ENCODE measurements at places on chromosomes 4 and X. TPM values are rescaled to one million over a fixed set of nuclear protein-coding genes. Genes with fewer than 3 reads are reported as not detected.

- peaks cover 17% of the 10 kb centered on the region for H3K4me1 ChIP-seq
- peak overlapping the region; percentile 92 for H3K4me3 ChIP-seq
- H3K36me3 ChIP-seq = no peaks in the 10 kb centered on the region
- no peak overlapping the region for H3K27ac ChIP-seq
- no peak for DNase-seq
These were observed 503 bp upstream of the PDE5A start for GRCh38 chr4:119629142-119629471.

- no peak overlapping the region for H3K27ac ChIP-seq
- H3K4me1 ChIP-seq = no peaks in the 10 kb centered on the region
- H3K36me3 ChIP-seq = peaks cover 1% of the 10 kb centered on the region
- no peak for DNase-seq
- H3K27me3 ChIP-seq = peaks cover 12% of the 10 kb centered on the region
These were observed 35.7 kb upstream of the SLC25A43 start for GRCh38 chrX:119363391-119363790.

DNA sequence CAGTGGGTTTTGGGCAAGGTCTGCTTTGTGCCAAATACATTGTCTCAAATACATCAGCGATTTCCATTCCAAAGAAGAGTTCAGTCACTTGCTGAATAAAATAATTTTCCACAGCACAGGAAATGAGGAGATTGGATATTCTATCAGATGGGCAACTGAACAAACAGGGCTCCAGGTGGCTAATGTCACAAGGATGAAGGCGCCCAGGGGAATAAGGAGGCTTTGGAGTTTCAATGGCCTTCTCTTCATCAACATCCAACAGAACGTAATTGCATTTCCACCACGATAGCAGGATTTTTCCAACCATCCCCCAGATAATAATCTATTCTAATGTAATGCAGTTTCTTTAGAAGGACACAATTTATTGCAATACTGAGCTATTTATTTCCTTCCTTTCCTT is 104.7 kb upstream of the KLHL13 start:
- H3K27me3 ChIP-seq = peaks cover 21% of the 10 kb centered on the region
- no peaks in the 10 kb centered on the region for H3K36me3 ChIP-seq

The WFS1 gene
- 5.3 TPM for total RNA-seq

The GLOD5 gene
- total RNA-seq = not detected

GRCh38 chr4:47816748-47817147 is 21.1 kb downstream of the CORIN start:
- H3K36me3 ChIP-seq = no peaks in the 10 kb centered on the region
- no peak overlapping the region for H3K4me3 ChIP-seq
- H3K27ac ChIP-seq = no peak overlapping the region
- no peak for DNase-seq

DNA sequence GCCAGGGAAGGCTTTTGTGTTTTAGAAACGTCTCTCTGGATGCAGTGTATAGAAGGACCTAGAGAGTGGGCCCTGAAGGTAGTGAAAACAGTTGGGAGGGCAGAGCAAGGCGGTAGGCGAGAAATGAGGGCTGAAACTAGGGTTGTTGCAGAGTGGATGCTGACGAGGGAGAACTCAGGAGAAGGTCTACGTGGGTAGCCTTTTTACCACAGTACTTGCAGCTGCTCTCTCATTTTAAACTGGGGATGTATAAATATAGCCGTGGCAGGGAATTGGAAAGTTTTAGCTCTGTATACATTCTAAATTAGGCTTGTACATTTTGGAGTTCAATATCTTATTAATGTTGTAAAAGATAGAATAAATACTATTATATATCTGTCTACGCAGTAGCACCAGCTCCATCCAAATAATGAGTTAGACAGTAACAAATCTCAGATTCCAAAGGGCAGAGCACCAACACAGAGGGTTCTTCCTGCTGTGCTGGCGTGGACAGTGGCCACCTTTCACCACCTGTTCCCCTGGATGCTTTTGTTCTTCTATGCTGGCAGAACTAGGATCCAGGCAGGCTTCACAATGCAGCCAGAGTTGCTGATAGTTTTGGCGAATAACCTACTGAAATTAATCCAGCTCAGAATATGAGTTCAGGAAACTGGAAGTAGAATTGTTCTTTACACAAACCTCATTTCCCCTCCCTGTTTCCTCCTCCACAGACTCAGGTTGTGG is 31.7 kb downstream of the CCNG2 start:
- DNase-seq = no peak
- peaks cover 2% of the 10 kb centered on the region for H3K36me3 ChIP-seq
- H3K4me3 ChIP-seq = no peak overlapping the region
- peaks cover 8% of the 10 kb centered on the region for H3K4me1 ChIP-seq
- H3K27ac ChIP-seq = no peak overlapping the region
- H3K27me3 ChIP-seq = no peaks in the 10 kb centered on the region

The SGMS2 gene
- 0.42 TPM for total RNA-seq

DNA sequence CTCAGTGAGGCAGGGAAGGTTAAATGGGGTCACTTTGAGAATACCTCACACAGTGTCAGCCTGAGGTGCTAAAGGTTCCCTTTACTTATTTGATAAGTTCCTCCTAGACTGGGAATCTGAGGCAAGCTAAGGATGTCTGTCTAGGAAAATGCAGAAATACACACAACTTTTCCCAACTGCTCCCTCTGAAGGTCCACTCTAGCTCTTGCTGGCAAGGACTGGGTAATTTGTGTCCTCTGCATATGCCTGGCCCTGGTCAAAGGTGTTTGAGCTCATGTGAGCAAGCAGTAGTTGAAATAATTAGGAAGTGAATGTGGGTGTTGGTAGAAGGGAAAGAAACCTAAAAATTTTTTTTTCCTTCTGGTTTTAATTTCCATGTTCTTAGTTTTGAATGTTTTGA is 21.3 kb downstream of the TXLNG start:
- no peaks in the 10 kb centered on the region for H3K27me3 ChIP-seq
- no peak overlapping the region for H3K4me3 ChIP-seq
- peak overlapping the region; percentile 46 for H3K27ac ChIP-seq
- H3K36me3 ChIP-seq = no peaks in the 10 kb centered on the region
- no peak for DNase-seq
- H3K4me1 ChIP-seq = peaks cover 17% of the 10 kb centered on the region

The CFAP299 gene
- total RNA-seq = not detected

DNA sequence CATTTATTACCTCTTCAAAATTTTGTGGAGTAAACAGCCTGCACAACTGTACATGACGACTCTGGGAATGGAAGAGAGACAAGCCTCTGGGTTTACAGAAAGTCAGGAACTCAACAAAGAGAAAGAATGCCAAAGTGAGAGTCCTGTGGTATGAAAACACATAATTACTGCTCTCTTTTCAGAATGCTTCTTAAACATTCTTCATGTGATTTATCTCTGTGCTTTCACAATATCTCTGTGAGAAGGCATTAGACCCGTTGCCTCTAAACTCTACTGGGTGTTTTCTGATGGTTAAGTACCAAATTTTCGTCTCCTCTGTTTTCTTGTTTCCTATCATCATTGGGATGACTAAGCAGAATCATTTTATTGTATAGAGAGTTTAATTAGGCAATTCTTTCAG is 966.6 kb upstream of the SLIT2 start:
- H3K4me3 ChIP-seq = no peak overlapping the region
- H3K27ac ChIP-seq = no peak overlapping the region
- H3K36me3 ChIP-seq = no peaks in the 10 kb centered on the region
- no peaks in the 10 kb centered on the region for H3K4me1 ChIP-seq
- DNase-seq = no peak
- no peaks in the 10 kb centered on the region for H3K27me3 ChIP-seq

GRCh38 chr4:176011529-176011928 is 54.1 kb upstream of the WDR17 start:
- no peak overlapping the region for H3K4me3 ChIP-seq
- no peaks in the 10 kb centered on the region for H3K4me1 ChIP-seq
- H3K27ac ChIP-seq = no peak overlapping the region
- H3K27me3 ChIP-seq = peaks cover 8% of the 10 kb centered on the region
- DNase-seq = no peak

DNA sequence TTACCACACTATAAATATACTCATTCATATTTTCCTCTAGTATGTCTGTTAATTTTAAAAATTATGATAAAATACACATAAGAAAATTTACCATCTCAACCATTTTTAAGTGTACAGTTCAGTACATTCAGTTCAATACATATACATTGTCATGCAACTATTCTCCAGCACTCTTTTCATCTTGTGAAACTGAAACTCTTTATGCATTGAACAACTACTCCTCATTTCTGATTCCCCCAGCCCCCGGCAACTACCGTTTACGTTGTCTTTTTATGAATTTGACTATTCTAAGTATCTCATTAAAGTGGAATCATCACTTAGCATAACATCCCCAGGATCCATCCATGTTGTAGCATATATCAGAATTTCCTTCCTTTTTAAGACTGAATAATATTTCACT is 8.7 kb downstream of the SMARCAD1 start:
- H3K4me3 ChIP-seq = no peak overlapping the region
- H3K4me1 ChIP-seq = peaks cover 57% of the 10 kb centered on the region
- peak overlapping the region; percentile 39 for H3K27ac ChIP-seq
- H3K36me3 ChIP-seq = peaks cover 43% of the 10 kb centered on the region

The RAB33A gene
- total RNA-seq = 22.9 TPM

DNA sequence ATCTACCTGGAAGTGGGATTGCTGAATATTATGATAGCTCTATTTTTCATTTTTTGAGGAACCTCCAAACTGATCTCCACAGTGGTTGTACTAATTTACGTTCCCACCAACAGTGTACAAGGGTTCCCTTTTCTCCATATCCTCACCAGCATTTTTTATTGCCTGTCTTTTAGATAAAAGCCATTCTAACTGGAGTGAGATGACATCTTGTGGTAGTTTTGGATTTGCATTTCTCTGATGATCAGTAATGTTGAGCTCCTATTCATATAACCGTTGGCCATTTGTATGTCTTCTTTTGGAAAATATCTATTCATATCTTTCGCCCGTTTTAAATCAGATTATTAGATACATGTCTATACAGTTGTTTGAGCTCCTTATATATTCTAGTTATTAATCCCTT is 101.8 kb downstream of the RASGEF1B start:
- H3K27me3 ChIP-seq = peaks cover 26% of the 10 kb centered on the region
- no peak overlapping the region for H3K4me3 ChIP-seq
- no peak for DNase-seq
- H3K36me3 ChIP-seq = no peaks in the 10 kb centered on the region
- H3K4me1 ChIP-seq = no peaks in the 10 kb centered on the region

DNA sequence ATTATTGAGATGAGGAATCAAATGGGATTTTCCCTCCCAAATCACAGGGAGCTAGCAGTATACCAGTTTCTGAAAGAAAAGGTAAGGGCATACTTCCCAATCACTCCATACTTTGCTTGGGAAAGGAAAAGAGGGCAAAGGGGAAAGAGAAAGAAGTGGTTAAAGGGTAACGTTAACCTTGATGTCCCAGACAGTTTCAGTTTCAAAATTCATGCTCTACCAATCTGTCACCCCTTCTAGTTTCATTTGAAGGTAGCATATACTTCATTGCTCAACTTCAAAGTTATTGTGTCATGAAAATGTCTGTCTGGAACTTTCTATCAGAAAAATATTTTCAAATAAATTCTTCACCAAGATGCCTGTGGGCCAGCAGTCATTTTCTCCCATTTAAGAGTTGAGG is 16.0 kb downstream of the TNMD start:
- no peak for DNase-seq
- peaks cover 7% of the 10 kb centered on the region for H3K4me1 ChIP-seq
- H3K4me3 ChIP-seq = no peak overlapping the region
- no peaks in the 10 kb centered on the region for H3K36me3 ChIP-seq
- no peak overlapping the region for H3K27ac ChIP-seq

GRCh38 chrX:68880846-68881552 is 52.2 kb downstream of the EFNB1 start:
- no peaks in the 10 kb centered on the region for H3K27me3 ChIP-seq
- no peaks in the 10 kb centered on the region for H3K4me1 ChIP-seq
- H3K36me3 ChIP-seq = no peaks in the 10 kb centered on the region

- H3K4me1 ChIP-seq = no peaks in the 10 kb centered on the region
- no peak overlapping the region for H3K27ac ChIP-seq
- peak; percentile 30 for DNase-seq
- no peaks in the 10 kb centered on the region for H3K36me3 ChIP-seq
These were observed 3.0 kb downstream of the LINC00632 start for GRCh38 chrX:140712413-140713173.

DNA sequence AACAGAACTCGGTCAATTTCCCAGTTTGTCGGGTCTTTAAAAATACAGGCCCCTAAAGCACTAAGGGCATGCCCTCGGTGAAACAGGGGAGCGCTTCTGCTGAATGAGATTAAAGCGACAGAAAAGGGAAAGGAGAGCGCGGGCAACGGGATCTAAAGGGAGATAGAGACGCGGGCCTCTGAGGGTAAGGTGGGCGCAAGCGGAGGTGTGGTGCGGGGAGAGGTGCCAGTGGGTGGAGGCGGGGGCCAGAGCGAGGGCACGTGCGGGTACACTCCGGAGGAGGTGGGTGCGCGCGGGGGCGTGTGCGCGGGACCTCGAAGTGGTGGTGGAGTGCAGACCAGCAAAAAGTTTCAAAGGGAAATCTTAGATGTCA is 787 bp upstream of the TET2 start:
- peak overlapping the region; percentile 95 for H3K4me3 ChIP-seq
- peaks cover 10% of the 10 kb centered on the region for H3K36me3 ChIP-seq
- H3K27me3 ChIP-seq = no peaks in the 10 kb centered on the region
- H3K27ac ChIP-seq = peak overlapping the region; percentile 97
- H3K4me1 ChIP-seq = peaks cover 52% of the 10 kb centered on the region

- H3K4me3 ChIP-seq = no peak overlapping the region
- H3K27ac ChIP-seq = no peak overlapping the region
- no peaks in the 10 kb centered on the region for H3K4me1 ChIP-seq
- no peaks in the 10 kb centered on the region for H3K27me3 ChIP-seq
These were observed 67.7 kb downstream of the PPARGC1A start for GRCh38 chr4:23822181-23822580.

DNA sequence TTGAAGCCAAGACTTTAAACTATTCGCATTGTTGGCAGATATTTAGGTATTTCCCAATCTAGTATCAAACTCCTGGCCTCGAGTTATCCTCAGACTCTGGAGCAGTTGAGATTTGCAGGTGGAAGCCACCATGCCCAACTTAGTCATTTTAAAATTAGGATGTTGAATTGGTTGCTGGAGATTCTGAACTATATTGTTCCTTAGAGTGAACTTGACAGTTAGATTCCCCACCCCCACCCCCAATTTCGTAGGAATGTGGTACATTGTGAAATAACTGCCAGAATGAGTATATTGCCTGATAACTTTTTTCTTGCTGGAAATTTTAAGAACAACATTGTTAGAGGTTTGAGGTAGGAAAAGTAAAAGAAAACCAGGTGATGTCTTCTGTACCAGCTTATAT is 2.3 kb downstream of the NOCT start:
- H3K27me3 ChIP-seq = no peaks in the 10 kb centered on the region
- peaks cover 47% of the 10 kb centered on the region for H3K4me1 ChIP-seq
- H3K36me3 ChIP-seq = peaks cover 6% of the 10 kb centered on the region
- no peak for DNase-seq
- peak overlapping the region; percentile 2 for H3K4me3 ChIP-seq
- H3K27ac ChIP-seq = peak overlapping the region; percentile 50

GRCh38 chr4:185945906-185946305 is 123.0 kb upstream of the TLR3 start:
- no peak overlapping the region for H3K27ac ChIP-seq
- peaks cover 15% of the 10 kb centered on the region for H3K27me3 ChIP-seq
- no peak overlapping the region for H3K4me3 ChIP-seq
- DNase-seq = no peak
- no peaks in the 10 kb centered on the region for H3K36me3 ChIP-seq

The GRIA2 gene
- not detected for total RNA-seq

GRCh38 chr4:122481766-122482405 is 25.4 kb upstream of the IL2 start:
- DNase-seq = no peak
- H3K36me3 ChIP-seq = no peaks in the 10 kb centered on the region
- H3K4me3 ChIP-seq = no peak overlapping the region
- H3K27me3 ChIP-seq = peaks cover 1% of the 10 kb centered on the region
- H3K27ac ChIP-seq = no peak overlapping the region

GRCh38 chr4:184769141-184769765 is 35.4 kb upstream of the CENPU start:
- no peak overlapping the region for H3K4me3 ChIP-seq
- no peaks in the 10 kb centered on the region for H3K27me3 ChIP-seq
- no peaks in the 10 kb centered on the region for H3K4me1 ChIP-seq
- no peak for DNase-seq

The CYSLTR1 gene
- total RNA-seq = 6.6 TPM

Data from activated T-cell treated with anti-CD3 and anti-CD28 coated beads, Interleukin-2, amount 50 U/mL, for 72 hours (primary cell).